Stomach (tissue), 19 donors: ENCODE measurements at places on chromosomes 3 and 15. TPM values are rescaled to one million over a fixed set of nuclear protein-coding genes. Genes with fewer than 3 reads are reported as not detected.

CD86 gene
- total RNA-seq, result 0.29 TPM

PYGO1 gene
- not detected for total RNA-seq

MBD4 gene
- total RNA-seq, result 56.1 TPM

CTXN2 gene
- not detected for total RNA-seq
